ENCODE measurements at places on chromosomes 13 and 19. TPM values are rescaled to one million over a fixed set of nuclear protein-coding genes. Genes with fewer than 3 reads are reported as not detected.

GRCh38 chr13:66965181-66965580 lies 265.0 kb downstream of the PCDH9 start:
- DNase-seq = no peak

GRCh38 chr19:5345895-5346386 lies 5.3 kb upstream of the PTPRS start:
- no peak for DNase-seq

GRCh38 chr13:47949799-47950198 lies 51.3 kb downstream of the SUCLA2 start:
- no peak for DNase-seq

DNA sequence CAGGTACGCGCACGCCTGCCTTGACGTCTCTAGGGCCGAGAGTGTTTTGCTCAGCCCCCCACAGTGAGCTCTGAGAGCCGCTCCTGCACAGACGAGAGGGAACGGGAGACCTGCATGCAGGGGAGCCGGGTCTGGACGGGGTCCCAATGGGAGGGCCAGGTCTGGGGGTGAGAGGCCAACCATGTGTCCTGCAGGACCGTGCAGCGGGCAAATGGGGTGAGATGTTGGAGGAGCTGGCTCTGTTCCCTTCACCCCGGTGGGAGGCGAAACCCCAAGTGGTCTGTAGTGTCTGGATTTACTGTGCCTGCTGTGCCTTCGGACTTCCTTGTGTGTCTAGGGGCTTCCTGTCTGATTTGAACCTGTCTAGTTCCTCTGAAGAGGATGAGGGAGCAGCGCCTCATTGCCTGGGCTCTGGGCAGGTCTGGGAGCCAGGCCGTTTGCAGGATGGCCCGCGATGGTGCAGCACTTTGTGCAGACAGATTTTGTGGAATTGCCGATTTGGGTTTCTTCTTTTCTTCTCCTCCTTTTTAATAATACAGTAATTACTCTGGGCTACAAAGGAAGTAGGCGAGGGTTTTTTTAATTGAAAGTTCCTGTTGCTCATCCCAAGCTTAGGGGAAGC lies 2.1 kb downstream of the CSNK1G2 start:
- DNase-seq = no peak

- no peak for DNase-seq
These were observed 3.6 kb downstream of the GPR4 start for GRCh38 chr19:45598267-45599001.

DNA sequence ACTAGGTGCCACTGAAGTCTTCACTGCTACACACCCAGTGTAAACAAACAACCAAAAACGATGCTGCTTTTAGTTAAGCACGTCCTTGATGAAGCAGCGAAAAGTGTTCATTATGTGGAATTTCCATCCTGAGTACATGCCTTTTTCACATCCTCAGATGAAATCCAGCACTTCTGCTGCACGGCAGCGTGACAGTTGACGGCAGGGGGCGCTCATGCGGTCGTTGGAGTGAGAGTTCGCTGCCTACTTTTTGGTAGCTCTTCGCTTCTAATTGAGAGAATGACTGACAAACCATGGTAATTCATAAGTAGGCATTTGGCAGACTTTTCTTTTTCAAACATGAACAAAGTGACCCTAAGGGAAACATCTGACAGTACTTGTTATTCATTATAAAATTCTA lies 1124.9 kb downstream of the EFNB2 start:
- no peak for DNase-seq

- DNase-seq = no peak
These were observed 6.3 kb upstream of the GRIN3B start for GRCh38 chr19:993831-994393.

- no peak for DNase-seq
These were observed 15.0 kb downstream of the ZNF114 start for GRCh38 chr19:48284896-48285295.

GRCh38 chr13:40348096-40348679 lies 318.3 kb downstream of the FOXO1 start:
- no peak for DNase-seq

DNA sequence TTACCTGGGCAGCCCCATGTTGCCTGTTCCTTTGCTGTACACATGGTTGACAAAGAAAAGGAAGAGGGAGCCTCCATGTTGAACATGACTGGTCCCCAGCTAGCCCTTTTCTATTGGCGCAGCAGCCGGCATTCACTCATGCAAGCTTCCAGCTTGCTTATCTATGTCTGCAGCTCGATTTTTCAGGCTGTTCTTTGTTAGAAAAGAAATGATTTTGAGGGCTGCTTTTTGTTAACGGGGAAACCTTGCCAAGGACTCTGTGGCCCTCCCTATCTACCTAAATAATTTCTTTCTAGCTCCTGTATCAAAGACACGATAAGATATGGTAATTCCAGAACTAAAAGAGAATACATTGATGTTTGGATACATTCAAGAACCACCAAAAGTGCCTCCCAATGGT lies 20.4 kb upstream of the ADGRE2 start:
- DNase-seq = no peak

DNA sequence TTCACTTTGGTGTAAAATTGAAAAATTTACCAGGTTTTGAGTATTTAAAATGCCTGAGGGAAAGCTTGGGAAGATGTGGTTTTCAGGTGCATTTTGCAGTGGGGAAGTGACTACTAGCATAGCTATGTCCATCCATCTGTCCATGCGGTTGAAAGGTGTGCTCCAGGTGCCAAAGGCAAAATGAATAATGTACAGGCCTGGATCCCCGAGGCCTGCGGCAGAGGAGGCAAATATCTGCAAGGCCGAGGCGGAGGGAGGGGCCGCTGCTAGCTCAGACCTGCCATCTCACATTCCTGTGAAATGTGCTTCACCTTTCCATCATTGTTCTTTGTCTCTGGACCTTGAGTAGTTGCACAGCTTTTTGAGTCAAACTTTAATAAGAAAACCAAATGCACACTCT lies 65.5 kb downstream of the ERCC5 start:
- no peak for DNase-seq

DNA sequence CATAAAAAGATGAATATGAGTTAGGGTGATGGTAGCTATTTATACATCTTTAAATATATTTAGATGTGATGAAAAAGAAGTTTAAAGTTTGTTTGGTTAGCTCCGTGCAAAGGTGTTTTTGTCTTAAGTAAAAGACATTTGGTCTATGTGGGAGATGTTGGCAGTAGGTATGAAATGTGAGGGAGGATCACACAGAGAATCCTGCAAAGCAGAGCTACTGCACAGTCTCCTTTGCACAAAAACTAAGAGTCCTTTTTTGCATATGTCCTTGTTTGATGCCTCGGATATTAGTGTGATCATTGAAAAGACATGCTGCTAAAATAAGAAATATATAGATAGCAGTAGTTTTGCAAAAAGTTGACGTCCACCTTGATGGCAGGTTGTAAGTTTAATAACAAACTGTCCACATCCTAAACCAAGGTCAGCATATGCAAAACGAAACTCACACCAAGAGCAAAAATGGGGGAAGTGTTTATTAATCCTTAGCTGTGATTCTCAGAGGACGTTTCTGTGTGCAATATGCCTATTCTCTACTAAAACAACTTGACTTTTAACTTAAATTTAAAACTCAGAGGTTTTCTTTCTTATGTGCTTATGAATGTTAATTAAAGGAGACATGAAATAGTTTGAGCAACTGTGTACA lies 870.1 kb downstream of the PCDH9 start:
- no peak for DNase-seq

DNA sequence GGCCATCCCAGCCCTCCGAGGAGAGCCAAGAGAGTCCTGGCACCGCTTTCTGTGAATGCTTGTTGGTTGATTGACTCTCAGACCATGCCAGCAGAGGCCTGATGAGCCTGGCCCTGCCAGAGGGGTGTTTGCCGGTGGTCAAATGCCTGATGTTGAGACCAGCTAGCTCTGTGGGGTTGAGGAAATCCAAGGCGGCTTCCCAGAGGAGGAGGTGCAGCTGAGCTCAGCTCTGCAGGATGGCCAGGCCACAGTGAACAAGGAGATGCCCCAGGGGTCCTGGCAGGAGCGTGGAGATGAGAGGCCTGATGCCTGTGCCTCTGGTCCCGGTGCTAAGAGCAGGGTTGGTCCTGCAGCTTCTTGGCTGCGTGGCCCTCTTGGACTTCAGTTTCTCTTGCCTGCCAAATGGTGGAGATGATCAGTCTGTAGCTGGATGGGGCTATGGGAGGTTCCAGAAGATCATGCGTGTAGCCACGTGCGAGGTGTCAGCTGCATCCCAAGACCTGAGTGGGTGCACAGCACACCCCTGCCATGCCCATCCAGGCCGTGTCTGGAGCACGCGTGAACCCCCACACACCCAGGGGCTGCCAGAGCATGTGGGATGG lies 16.8 kb downstream of the NFIC start:
- DNase-seq = no peak

DNA sequence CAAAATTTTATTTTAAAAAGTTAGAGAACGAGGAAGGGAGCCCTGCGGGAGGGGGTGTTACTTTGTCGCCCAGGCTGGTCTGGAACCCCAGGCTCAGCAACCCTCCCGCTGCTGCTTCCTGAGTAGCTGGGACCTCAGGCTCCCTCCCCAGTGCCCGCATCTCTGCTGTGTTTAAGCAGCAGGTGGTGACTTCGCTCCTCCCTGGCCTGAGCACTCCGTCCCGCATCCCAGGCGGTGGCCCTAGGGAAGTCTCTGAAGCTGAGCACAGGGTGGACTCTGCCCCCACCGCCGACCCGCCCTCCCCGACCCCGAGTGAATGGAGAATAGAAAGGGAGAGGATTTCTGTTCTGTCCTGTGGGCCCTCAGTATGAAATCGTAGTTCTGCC lies 30.5 kb downstream of the ZNF701 start:
- DNase-seq = no peak

DNA sequence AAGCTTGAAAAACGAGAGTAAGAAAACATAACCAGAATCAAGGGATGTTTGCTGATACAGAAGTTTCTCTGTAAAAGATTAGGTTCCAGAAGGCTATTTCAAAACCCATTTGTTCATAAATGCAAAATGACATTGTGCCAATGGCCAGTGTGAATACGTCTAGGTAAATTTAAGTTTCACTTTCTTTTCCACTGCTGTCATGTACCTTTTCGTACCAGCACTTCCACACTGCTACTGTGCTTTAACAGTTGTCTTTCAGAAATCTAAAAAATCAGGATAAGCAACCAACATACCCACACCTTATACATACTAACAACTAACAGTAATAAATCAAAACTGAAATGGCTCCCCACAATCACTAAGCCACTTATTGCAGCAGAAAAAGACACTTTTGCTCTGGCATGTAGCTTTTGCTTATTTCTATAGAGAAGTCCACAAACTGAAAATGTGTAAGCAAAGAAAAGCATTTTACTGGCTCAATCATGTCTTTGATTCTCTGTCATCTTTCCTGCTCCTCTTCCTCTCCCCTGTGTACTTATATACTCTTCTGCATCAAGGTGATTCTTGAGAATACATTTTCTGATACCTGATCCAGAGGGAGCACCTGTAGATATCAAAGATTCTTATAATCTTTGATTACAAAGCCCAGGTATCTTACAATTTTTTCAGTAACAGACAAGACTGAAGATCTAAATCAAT lies 34.3 kb downstream of the ELF1 start:
- DNase-seq = no peak

GRCh38 chr19:55014714-55015113 lies 23.4 kb downstream of the GP6 start:
- no peak for DNase-seq

GRCh38 chr19:4502282-4503131 lies 15.8 kb downstream of the PLIN4 start:
- DNase-seq = no peak

DNA sequence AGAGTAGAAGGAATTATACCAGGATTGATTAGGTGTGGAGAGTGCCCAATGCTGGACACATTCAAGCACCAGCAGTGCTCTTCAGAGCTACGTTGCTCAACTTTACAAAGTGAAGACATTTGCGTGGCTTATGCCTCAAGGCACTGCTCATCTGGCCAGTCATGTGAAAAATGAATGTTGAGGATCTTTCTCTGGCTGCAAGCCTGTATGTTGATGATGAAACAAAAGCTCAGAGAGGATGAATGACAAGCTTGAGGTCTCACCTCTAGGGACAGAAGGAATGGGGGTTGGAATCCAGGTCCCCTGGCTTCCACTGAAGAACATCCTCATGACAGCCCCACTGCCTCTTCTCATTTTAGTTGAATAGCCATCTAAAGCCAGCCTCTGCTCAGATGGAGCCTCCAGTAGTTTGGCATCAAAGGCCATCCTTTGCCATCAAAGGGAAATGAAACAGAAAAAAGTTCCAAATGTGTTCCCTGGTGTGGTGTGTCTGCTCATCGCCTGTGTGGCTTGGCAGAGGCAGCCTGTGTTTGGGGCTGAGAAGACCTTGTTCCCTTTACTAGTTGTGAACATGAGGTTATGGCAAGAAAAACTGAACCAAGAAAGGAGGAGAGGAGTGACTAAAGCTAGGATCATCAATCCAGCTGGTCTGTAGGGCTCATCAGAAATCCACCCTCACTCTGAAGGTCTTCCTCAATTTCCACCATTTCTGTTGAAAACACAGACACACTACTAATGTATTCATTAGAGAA lies 114.0 kb upstream of the KL start:
- no peak for DNase-seq

- DNase-seq = no peak
These were observed 42.8 kb downstream of the GAS6 start for GRCh38 chr13:113820813-113821651.

- no peak for DNase-seq
These were observed 34.7 kb downstream of the BTBD2 start for GRCh38 chr19:1980809-1981181.

GRCh38 chr13:49369866-49370265 lies 74.0 kb downstream of the CAB39L start:
- DNase-seq = no peak

GRCh38 chr13:110648848-110649421 lies 33.6 kb downstream of the NAXD start:
- no peak for DNase-seq

ETHE1 gene
- total RNA-seq = 30.3 TPM

MIA gene
- not detected for total RNA-seq

ACP7 gene
- not detected for total RNA-seq

PLK5 gene
- not detected for total RNA-seq

GPR18 gene
- total RNA-seq = 10.1 TPM

S1PR5 gene
- 1.3 TPM for total RNA-seq

CLC gene
- 1.9 TPM for total RNA-seq

NLRP4 gene
- not detected for total RNA-seq

GIPR gene
- 2.3 TPM for total RNA-seq

ZNF547 gene
- total RNA-seq = 0.77 TPM

DNAAF3 gene
- total RNA-seq = not detected

CCDC194 gene
- 0.44 TPM for total RNA-seq

PRX gene
- 1.5 TPM for total RNA-seq

All from T-helper 17 cell (primary cell).